ENCODE measurements at places on chromosomes 12 and 14.
A peak's percentile ranks its signal among the peaks of the same experiment; 100 is the strongest.

GRCh38 chr12:126390969-126391566, 1325.8 kb downstream of the AACS start:
- no peaks in the 10 kb centered on the region for H3K36me3 ChIP-seq
- no peak for DNase-seq
- H3K4me1 ChIP-seq = no peaks in the 10 kb centered on the region
- no peak overlapping the region for H3K27ac ChIP-seq
- no peak overlapping the region for H3K4me3 ChIP-seq

DNA sequence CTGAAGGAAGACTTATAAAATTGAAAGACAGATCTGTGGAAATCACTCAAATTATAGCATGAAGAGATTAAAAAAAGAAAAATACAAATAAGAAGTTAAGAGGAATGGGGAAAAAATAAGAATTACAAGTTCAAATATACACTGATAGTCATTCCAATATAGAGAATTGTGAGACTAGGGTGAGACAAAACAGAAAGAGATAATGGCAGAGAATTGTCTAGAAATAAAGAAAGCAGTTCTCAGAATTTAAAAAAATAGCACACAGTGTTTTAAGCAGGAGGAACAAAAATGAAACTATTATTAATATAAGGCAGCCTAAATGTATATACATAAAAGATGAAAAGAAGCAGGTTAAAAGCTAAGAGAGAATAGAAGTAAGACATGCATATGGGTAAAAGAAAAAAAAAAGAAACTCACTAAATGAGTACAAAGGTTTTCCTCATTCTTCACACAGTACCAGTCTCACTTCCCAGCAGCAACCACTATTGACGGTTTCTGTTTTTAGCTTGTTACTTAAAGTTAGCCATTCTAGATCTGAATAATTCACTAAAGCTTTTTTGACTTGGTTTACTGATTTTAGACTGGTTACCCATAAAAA, 31.1 kb downstream of the SLC38A4 start:
- H3K4me1 ChIP-seq = no peaks in the 10 kb centered on the region
- no peaks in the 10 kb centered on the region for H3K36me3 ChIP-seq
- DNase-seq = no peak
- no peak overlapping the region for H3K27ac ChIP-seq
- H3K4me3 ChIP-seq = no peak overlapping the region

GRCh38 chr12:51593021-51593420, 2.0 kb downstream of the SCN8A start:
- DNase-seq = no peak
- H3K27ac ChIP-seq = no peak overlapping the region
- H3K27me3 ChIP-seq = no peaks in the 10 kb centered on the region
- H3K4me3 ChIP-seq = no peak overlapping the region
- no peaks in the 10 kb centered on the region for H3K36me3 ChIP-seq

DNA sequence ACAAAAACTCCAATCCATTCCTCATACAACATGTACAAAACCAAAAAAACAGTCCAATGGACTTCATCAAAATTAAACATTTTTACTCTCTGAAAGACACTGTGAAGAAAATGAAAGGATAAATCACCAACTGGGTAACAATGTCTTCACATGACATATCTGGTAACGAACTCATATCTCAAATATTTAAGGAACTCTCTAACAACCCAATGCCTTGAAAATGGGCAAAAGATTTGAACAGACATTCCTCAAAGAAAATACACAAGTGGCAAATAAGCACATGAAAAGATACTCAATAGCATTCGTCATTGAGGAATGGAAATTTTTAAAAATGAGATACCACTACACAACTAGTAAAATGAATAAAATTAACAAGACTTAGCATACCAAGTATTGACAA, 198.7 kb upstream of the RASSF8 start:
- no peak overlapping the region for H3K27ac ChIP-seq
- H3K27me3 ChIP-seq = no peaks in the 10 kb centered on the region
- H3K36me3 ChIP-seq = no peaks in the 10 kb centered on the region
- DNase-seq = no peak
- no peaks in the 10 kb centered on the region for H3K4me1 ChIP-seq

- no peaks in the 10 kb centered on the region for H3K36me3 ChIP-seq
- no peak overlapping the region for H3K27ac ChIP-seq
- no peak for DNase-seq
- H3K4me1 ChIP-seq = no peaks in the 10 kb centered on the region
- no peak overlapping the region for H3K4me3 ChIP-seq
- no peaks in the 10 kb centered on the region for H3K27me3 ChIP-seq
Observed at GRCh38 chr14:45156067-45156466, 20.3 kb downstream of the FANCM start.

GRCh38 chr12:58537278-58537677, 383.0 kb downstream of the LRIG3 start:
- DNase-seq = no peak
- H3K27ac ChIP-seq = no peak overlapping the region
- no peaks in the 10 kb centered on the region for H3K36me3 ChIP-seq
- H3K27me3 ChIP-seq = no peaks in the 10 kb centered on the region
- no peak overlapping the region for H3K4me3 ChIP-seq
- no peaks in the 10 kb centered on the region for H3K4me1 ChIP-seq

GRCh38 chr12:2221030-2221621, 168.3 kb downstream of the CACNA1C start:
- H3K27me3 ChIP-seq = no peaks in the 10 kb centered on the region
- no peak overlapping the region for H3K27ac ChIP-seq
- H3K4me1 ChIP-seq = no peaks in the 10 kb centered on the region
- no peaks in the 10 kb centered on the region for H3K36me3 ChIP-seq

DNA sequence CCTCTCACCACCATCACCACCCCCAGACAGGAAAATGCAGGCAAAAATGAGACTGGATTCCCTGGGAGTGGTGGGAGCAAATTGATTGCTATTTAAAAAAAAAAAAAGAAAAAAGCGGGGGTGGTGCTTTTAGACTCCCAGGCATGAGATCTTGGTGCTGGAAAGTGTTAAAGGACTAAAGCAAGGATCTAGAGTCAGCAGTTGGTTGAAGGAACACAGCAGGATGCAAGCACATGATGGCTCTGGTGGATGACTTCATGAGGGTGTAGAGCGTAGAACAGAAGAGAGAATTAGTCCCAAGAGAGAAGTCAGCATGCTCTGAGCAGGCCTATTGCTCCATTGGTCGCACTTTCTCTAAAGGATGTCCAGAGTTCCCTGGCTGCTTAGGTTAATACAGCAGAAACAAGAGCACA, 183.8 kb upstream of the HMGA2 start:
- no peak overlapping the region for H3K4me3 ChIP-seq
- no peaks in the 10 kb centered on the region for H3K36me3 ChIP-seq
- H3K4me1 ChIP-seq = no peaks in the 10 kb centered on the region
- no peaks in the 10 kb centered on the region for H3K27me3 ChIP-seq
- DNase-seq = no peak
- H3K27ac ChIP-seq = no peak overlapping the region

GRCh38 chr12:18683327-18684013, 54.3 kb downstream of the PLCZ1 start:
- DNase-seq = no peak
- H3K36me3 ChIP-seq = no peaks in the 10 kb centered on the region
- no peaks in the 10 kb centered on the region for H3K4me1 ChIP-seq
- H3K27me3 ChIP-seq = no peaks in the 10 kb centered on the region
- no peak overlapping the region for H3K27ac ChIP-seq

DNA sequence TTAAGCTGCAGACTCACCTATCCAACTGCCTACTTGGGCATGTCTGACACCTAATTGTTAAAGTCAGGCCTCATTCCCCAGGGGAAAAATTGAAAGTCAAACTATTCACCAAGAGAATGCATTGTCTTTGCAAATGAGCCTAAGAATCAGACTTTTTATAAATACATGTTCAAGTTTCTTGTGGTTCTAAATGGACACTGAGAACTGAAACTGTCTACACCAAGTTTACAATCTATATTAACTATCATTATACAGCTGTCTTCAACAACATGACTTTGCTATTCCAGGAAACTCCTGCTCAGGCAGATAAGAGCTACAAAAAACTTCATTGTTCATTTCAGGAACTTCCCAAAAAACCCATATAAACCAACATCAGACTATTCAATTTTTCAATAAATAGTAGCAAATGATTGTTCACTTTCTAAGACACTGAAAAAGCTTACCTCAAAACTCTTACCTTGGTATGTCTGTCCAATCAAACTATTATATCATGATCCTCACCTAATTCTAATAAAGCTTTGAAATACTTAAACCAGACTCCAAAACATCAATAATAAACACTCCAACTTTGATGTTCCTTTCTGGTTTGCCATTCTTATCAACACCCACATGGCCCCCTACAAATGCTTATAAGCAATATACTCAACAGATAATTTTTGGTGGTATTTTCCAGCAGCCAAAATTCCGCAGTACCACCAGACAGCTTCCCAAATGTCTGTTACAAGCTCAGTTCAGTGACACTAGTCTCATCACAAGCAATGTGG, 24.2 kb downstream of the CDK17 start:
- H3K27ac ChIP-seq = no peak overlapping the region
- no peaks in the 10 kb centered on the region for H3K27me3 ChIP-seq
- DNase-seq = no peak
- no peak overlapping the region for H3K4me3 ChIP-seq

DNA sequence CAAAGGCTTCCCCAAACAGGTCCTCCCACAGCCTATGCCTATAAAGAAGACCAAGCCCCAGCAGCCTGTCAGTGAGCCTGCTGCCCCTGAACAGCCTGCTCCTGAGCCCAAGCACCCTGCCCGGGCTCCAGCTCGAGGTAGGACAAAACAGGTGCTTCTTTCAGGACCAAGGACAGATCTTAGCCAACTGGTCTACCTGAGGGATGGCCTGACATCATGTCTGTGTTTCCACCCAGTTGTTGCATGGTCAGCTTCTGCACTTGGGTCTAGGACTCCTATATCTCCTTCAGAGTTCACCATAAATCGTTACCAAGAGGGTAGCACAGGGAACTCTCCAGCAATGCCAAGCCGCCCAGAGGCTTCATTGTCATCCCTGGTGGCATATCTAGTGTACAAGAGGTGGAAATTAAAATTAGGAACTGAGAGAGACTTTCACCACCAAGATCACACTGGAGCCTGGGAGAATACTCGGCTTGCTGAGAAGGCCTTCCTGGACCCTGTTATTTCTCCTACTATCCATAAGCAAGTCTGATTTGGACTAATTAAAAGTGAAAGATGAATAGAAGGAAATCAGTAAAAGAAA, 38.2 kb upstream of the OAS1 start:
- H3K4me1 ChIP-seq = no peaks in the 10 kb centered on the region
- H3K27me3 ChIP-seq = no peaks in the 10 kb centered on the region
- no peak for DNase-seq

- no peak for DNase-seq
- no peaks in the 10 kb centered on the region for H3K4me1 ChIP-seq
- no peaks in the 10 kb centered on the region for H3K36me3 ChIP-seq
- H3K27ac ChIP-seq = no peak overlapping the region
- H3K27me3 ChIP-seq = no peaks in the 10 kb centered on the region
- H3K4me3 ChIP-seq = no peak overlapping the region
Observed at GRCh38 chr12:127685491-127685890, 581.5 kb upstream of the TMEM132C start.

- no peaks in the 10 kb centered on the region for H3K27me3 ChIP-seq
- H3K4me3 ChIP-seq = no peak overlapping the region
- no peak for DNase-seq
- peak overlapping the region; percentile 52 for H3K27ac ChIP-seq
Observed at GRCh38 chr14:91388551-91388975, 29.1 kb downstream of the CCDC88C start.

GRCh38 chr12:10663869-10664268, 10.0 kb downstream of the STYK1 start:
- no peak overlapping the region for H3K4me3 ChIP-seq
- DNase-seq = no peak

DNA sequence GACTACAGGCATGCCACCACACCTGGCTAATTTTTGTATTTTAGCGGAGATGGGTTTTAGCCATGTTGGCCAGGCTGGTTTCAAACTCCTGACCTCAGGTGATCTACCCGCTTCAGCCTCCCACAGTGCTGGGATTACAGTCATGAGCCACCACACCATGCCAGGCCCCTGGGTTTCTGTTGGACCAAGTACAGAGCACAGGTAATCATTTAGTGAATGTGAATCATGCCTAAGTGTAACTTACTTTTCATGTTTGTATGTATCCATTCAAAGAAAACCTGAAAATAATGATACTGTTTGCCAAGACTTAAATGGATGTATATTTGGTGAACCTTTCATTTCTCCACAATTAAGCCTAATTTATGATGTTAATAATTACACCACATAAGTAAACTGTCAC, 65.9 kb downstream of the FGD6 start:
- H3K4me1 ChIP-seq = no peaks in the 10 kb centered on the region
- no peaks in the 10 kb centered on the region for H3K36me3 ChIP-seq
- no peaks in the 10 kb centered on the region for H3K27me3 ChIP-seq
- H3K4me3 ChIP-seq = no peak overlapping the region

DNA sequence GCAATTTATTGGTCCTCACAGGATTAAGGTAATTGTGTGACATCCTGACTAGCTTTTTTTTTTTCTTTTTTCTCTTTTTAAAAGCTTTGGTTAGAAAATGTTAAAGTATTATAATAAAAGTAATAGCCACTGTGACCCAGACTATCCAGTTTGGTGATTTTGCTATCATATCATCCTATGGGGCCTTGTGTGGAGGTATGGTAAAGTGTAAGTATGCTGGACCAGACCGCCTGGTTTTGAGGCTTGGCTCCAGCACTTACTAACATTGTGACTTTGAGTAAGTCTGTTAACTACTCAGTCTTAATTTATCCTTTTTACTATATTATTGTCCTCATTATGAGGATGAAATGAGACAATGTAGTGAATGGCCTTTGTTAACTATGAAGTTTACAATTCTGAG, 15.5 kb downstream of the EID3 start:
- H3K36me3 ChIP-seq = no peaks in the 10 kb centered on the region
- no peaks in the 10 kb centered on the region for H3K27me3 ChIP-seq
- no peaks in the 10 kb centered on the region for H3K4me1 ChIP-seq
- H3K27ac ChIP-seq = no peak overlapping the region
- H3K4me3 ChIP-seq = no peak overlapping the region

GRCh38 chr12:57096748-57097553, 8.0 kb downstream of the NAB2 start:
- DNase-seq = no peak
- no peak overlapping the region for H3K4me3 ChIP-seq
- no peaks in the 10 kb centered on the region for H3K27me3 ChIP-seq
- H3K36me3 ChIP-seq = no peaks in the 10 kb centered on the region
- no peak overlapping the region for H3K27ac ChIP-seq

DNA sequence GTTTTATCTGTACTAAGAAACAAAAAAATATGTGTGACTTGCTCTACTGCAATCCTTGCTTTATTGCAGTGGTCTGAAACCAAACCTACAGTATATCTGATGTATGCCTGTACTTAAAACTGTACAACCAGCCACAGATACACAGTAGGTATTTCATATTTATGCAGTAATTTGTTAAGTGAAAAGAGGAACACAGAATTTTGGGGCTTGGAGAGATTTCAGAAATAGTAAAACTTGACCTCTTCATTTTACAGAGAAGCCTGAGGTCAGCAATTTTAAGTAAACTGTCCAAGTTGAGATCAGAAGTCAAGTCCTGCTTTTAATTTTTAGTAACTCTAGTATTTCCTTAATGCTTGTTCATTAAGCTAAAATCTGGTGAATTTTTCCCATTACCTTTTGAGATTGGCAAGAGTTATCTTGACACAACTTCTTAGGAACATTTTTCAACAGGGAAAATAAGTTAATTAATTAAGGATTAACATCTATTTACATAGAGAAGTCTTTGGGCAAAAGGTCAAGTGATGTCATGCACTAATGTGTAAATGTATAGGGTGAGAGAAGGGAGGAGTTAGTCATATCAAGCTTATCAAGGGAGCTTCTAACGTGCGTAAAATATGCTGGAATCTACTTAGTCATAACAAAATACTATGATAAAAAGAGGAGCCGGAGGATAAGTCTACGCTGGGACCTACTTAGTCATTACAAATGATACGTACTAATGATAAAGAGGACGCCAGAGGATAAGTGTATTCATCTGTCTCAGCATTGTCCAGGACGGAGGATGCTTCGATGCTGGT, 66.0 kb upstream of the GTF2A1 start:
- DNase-seq = no peak
- H3K36me3 ChIP-seq = no peaks in the 10 kb centered on the region
- H3K4me1 ChIP-seq = no peaks in the 10 kb centered on the region
- no peaks in the 10 kb centered on the region for H3K27me3 ChIP-seq

All from Peyer's patch (tissue), 4 donors.